ENCODE measurements at places on chromosomes 6 and 20.

GRCh38 chr6:88246654-88247053 lies 80.5 kb upstream of the CNR1 start:
- no peak for DNase-seq

DNA sequence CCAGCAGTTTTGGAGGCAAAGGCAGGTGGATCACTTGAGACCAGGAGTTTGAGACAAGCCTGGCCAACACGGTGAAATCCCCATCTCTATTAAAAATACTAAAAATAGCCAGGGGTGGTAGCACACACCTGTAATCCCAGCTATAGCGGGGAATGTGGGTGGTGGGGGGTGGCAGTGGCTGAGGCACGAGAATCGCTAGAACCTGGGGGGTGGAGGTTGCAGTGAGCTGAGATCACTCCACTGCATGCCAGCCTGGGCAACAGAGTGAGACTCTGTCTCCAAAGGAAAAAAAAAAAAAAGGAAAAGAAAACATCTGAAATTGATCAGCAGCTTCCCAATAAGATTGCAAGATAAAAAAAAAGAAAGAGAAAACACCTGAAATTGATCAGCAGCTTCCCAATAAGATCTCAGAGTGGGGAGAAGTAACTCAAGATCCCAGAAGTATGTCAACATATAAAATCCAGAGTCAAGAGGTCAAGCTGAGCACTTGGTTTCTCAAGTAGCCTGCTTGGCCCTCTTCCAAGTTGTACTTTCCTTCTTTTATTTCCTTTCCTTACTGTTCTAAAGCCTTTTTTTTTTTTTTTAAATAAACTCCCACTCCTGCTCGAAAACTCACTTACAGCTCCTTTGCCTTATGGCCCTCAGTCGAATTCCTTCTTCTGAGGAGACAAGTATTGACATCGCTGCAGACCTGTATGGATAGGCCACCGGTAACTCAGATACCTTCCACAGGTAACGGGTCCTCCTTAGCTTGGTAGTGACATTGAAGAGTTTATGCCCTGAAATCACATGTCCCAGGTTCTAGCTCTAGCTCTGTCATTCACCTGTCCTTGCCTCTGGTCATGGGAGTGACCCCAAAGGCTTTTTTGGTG lies 368.5 kb upstream of the SYNCRIP start:
- DNase-seq: no peak

DNA sequence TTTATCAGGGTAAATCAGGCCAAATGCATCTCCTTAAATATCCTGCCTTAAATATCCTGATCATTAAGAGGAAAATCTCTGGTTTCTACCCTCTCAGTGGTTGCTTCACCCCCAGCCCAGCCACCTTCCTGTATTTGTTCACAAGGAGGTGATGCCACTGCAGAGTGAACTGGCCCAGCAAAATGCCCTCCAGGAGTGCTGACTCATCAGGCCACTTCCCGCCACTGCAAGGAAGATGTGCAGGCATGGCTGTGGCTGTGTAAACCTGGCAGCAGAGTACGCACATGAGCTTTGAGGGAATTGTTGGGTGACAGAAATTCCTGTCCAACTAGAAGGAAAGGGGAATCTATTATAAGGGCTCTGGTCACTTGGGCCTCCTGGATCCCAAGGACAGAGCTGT lies 13.8 kb downstream of the NQO2 start:
- DNase-seq: no peak

DNA sequence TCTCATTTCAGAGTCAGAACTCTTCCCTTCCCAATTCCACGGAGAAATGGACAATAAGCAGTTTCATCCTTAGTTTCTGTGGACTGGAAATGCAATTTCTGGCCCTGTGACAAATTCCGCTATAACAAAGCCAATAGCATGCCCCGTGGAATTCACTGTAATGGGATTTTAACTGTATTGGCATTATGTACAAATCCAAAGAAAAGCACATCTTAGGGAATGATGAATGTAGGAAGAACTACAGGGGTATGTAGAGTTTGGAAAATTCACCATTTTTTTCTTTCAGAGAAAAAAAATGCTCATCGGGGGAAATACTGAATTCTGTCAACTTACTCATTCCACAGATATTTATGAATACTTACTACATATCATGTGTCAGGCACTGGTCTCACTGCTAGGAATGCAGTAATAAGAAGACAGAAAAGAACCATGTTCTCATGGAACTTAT lies 43.5 kb downstream of the KIF6 start:
- no peak for DNase-seq

DNA sequence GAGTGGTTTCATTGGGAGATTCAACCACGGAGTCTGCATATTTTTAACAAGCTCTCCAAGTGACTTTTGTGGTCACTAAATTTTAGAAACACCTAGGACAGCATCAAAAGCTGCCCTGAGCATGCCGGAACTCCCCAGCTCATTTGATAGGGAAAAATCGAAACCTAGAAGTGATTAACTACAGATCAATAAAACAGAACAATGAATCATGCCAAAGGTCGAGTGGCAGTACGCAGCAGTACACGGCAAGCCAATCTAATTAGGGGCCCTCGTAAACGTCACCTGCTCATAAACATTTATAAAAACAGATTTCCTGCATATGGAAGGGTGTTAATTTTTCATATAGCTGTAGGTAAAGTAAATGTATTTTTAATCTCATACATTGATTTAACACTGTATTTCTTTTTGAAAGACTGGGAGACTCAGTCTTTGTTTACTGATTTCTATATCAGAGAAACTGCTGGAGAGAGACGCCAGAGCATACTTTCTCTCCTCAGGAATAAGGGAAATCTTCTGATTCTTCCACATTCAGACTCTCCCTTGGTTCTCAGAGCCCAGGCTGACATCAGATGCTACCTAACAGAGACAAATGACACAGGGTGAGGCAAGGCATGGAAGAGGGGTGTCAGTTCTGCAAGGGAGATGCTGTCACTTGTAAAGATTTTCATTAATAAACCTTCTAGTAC lies 232.5 kb downstream of the PTPRT start:
- DNase-seq: no peak

- DNase-seq: no peak
These were observed 26.9 kb upstream of the MRPS18A start for GRCh38 chr6:43714311-43715055.
